ENCODE measurements at places on chromosomes 6 and 20.

DNA sequence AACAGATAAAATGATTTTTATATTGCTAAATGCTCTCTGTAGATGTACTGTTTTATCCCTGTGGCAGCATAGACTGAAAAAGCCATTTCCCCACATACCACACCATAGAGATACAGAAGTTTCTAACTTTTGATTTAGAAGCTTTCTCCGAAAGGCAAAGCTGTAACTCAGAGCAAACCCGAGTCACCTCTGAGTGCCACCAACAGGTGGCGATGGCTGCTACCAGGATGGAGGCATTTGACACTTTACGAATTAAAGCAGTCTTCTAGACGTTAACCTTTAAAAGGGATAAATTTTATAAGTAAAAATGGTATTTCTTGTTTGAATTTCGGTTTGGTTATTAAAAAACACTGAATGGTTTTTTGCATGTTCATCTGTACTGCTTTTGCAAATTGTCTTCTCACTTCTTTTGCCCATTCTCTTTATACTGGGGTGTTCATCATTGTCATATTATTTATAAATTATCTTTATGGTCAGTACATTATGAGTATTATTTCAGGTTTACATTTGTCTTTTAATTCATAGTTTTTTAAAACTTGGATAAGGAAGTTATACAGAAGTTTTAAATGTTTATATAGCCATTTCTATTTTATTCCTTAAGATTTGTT lies 201.0 kb upstream of the CEP162 start:
- DNase-seq: peak; percentile 11

- no peak for DNase-seq
Observed at GRCh38 chr6:107642861-107643328, 153.0 kb downstream of the SOBP start.

GRCh38 chr20:46875059-46875458 lies 19.6 kb upstream of the EYA2 start:
- no peak for DNase-seq

- no peak for DNase-seq
Observed at GRCh38 chr6:38997128-38997761, 51.3 kb upstream of the GLP1R start.

- DNase-seq: no peak
Observed at GRCh38 chr6:140599916-140600315, 1225.5 kb upstream of the CITED2 start.

GRCh38 chr20:23679133-23680092 lies 9.4 kb downstream of the CST4 start:
- no peak for DNase-seq

DNA sequence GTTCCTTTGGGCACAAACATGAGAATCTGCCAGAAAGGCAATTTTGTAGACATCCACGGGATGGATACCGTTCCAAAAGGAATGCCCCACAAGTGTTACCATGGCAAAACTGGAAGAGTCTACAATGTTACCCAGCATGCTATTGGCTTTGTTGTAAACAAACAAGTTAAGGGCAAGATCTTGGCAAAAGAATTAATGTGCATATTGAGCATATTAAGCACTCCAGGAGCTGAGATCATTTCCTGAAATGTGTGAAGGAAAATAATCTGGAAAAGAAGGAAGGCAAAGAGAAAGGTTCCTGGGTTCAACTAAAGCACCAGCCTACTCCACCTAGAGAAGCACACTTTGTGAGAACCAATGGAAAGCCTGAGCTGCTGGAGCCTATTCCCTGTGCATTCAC lies 103.9 kb upstream of the ARG1 start:
- no peak for DNase-seq
